Hematopoietic multipotent progenitor cell treated with erythropoietin and hydrocortisone succinate and interleukin-3 and kit ligand, for 17 days (in vitro differentiated cells): ENCODE measurements at places on chromosomes 2 and 18.
A peak's percentile ranks its signal among the peaks of the same experiment; 100 is the strongest.

DNA sequence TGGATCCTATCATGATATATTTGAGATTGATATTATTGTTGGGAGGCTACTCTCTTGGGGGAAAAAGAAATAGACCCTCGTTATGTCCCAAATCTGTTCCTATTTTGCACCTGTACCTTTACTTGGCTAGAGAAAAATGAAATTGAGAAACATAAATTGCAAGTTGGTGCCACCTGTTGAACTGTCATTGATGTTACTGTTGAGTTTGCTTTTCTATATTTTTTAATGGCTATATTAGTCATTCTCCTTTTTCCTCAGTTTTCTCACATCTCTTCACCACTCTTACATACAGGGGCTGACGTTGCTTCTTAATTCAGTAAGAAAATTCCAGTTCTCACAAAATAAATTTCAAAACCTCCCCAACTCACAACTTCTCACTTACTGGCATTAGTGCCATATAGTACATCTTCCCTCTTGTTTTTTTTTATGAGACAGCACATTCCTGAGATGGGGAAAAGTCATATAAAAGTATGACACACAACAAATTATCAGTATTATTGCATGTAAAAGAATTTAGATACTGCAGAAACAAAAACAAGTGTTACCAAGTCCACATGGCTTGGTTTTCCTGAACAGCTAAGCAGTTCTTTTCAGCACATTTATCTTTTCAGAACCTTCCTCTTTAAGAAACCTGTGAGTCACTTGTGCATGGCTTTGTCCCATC lies 348.3 kb upstream of the DSEL start:
- DNase-seq = no peak

DNA sequence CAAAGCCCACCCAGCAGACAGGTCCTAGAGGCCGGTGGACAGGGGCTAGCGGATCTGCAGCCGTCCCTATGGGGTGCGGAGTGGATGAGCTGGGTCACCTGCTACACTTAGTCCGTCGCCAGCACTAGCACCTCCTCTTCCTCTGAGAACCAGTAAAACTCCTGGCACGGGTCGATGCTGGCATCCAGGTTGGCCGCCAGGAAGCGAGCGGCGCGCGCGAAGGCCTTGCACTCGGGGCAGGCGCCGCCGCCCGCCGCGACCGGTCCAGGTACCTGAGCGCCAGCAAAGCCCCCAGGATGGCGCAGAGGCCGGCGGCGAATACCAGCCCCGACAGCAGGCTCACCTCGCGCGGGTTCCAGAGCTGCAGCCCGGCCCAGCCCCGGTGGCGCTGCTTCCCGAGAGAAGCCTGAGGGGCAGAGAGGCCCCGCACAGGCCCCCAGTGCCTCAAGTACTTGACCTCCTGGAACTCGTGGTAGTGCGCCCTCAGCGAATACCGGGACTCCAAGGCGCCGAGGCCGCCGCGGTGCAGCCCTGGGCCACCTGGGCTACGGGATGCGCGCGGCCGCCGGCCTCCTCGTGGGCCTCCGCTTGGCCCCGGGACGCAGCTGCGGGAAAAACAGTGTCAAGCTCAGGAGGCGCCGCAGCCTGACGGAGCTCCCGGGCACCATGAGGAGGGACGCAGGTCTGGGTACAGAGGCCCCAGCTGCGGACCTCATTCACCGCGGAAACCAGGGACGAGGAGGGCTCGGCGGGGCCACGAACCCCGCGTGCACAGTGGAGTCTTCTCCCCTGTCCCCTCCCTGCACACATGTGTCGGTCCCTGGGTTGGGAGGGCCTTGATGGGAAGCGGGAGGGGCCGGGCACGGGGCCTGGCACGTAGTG lies 27.5 kb upstream of the ALPP start:
- DNase-seq = no peak

DNA sequence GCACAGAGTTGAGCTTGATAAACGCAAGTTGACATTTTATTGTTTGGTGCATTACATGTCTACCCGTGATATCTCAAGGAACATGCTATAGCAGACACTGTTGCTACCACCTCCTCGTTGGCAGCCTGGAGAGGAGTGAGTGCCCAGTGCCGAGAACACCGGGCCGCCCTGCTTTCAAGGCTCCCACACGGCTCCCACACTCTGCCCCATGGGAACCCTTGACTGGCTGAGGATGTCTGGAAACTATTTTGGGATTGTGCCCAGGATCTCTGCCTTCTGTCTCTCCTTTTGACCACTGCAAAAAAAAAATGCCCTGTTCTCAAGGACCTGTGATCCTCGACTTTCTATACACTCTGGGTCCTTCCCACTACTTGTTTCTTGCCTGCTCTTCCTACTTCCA lies 21.1 kb downstream of the TET3 start:
- DNase-seq = no peak

GRCh38 chr2:240960309-240960970 lies 38.0 kb upstream of the SNED1 start:
- no peak for DNase-seq

DNA sequence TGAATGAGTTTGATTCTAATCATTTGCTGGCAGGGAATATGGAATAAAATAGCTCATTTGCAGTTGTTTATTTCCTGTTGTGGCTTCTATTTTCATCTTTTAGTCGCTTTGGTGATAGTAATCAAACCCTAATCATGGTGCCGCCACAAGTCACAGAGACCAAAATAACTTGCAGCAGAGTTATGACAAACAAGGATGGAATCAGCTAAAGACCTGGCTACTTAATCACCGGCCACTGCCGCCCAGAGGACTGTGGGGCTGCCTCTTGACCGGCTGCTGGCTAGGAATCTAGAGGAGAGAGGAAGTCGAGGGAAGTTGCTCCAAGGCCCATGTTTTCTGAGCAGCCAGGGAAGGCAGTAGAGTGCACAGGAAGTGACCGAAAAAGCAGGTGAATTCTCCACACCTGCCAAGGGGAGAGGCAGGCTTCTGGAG lies 5.1 kb upstream of the SMAD7 start:
- no peak for DNase-seq

DNA sequence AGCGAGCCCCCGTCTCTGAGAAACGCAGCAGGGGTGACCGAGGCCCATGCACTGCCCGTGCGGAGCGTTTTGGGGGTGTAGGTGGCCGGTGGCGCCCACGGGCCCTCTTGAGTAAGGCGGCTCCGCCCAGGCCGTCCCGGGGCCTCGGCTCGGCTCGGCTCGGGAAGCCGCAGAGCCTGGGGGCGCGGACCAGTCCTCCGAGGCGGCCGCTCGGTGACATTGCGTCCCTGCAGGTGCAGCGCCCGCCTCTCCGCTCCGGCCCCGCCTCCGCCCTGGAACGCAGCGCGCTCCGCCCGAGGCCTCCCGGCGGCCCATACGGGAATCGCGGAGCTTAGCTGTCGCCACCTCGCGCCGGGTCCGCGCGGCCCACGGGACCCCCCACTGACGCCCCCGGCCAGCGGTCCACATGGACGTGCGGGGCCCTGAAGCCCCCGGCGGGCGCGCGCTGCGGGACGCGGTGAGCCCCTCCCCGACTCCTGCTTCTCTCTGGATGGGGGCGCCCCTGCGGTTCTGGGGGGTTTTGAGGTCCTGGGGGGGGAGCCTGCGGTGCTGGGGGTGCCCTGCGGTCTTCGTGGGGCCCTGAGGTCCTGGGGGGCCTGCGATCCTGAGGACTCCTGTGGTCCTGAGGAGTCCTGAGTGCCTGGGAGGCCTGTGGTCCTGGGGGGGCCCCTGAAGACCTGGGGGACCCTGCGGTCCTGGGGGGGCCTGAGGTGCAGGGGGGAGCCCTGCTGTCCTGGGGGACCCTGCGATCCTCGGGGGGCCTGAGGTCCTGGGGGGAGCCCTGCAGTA lies at the start of gene HSBP1L1:
Gene HSBP1L1 (plus strand): TSS at position 314 of the 789 bp plus-strand sequence. CDS start 93 bp downstream, at position 407.
- peak; percentile 43 for DNase-seq

DNA sequence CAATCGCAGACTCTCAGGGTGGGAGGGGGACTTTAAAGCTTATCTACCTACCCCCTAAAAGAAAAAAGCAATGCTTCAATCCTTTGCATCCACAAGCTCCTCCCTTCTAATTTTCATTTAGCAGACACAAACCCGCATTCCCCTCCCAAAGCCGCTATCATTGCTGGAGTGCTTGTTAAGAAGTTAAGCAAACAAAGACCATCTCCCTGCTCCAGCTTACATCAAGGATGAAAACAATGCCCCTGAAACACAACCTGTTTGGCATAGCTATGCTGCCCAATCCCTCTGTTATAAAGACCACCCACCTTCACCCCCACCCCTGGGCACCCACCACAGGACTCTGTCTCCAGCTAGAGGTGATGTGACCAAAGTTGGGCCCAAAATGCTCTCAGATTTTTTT lies 33.0 kb downstream of the REEP1 start:
- no peak for DNase-seq

DNA sequence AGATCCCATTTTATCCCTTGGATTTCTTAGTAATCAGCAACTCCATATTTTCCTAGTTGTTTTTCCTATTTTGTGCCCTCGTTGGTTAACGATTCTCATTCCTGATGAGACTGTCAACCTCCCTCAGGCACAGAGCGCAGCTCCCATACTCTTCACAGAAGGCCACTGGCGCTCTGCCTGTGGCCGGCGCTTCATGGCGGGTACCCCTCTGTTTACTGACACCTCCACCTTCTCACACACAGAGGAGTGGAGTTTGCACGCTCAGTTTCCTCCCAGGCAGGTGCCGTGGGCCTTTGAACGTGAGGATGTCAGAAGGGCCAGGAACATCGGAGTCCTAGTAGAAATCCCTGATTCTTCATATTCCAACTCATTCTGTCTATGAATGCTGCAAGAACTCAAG lies 139.0 kb downstream of the MBP start:
- no peak for DNase-seq

DNA sequence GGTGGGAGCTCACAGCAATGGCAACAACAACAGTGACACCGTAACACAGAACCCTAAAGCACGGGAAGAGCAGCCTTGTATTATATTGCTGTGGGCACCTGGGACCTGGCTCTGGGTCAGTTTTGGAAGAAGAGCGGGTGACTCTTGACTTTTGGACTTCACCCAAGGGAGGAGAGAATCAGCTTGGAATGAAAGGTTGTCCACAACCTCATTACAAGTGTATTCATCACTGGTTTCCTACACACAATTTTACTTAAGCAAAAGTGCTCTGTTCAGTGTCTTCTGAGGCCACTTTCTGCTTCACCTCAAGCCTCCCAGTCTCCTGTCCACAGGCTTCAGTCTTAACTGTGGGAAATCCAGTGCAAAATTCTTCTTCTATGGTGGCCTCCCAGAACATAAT lies 263.8 kb downstream of the KCNE4 start:
- no peak for DNase-seq

DNA sequence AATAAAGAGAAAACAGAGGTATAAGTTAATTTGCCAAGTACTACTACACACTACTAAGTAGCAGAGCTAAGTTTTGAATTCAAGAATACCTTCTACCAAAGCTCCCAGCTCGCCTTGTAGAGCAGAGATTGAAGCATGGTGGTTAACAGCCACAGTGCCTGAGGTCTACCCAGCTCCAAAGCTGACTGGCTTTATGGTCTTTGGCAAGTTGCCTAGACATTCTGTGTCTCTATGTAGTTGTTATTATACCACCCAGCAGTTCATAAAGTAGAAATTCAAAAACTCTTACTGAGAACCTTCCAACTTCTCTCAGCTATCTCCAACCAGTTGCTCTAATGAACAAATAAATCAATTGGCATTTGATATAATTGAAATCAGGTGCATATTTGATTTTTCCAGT lies 87.8 kb downstream of the PDE11A start:
- DNase-seq = no peak

DNA sequence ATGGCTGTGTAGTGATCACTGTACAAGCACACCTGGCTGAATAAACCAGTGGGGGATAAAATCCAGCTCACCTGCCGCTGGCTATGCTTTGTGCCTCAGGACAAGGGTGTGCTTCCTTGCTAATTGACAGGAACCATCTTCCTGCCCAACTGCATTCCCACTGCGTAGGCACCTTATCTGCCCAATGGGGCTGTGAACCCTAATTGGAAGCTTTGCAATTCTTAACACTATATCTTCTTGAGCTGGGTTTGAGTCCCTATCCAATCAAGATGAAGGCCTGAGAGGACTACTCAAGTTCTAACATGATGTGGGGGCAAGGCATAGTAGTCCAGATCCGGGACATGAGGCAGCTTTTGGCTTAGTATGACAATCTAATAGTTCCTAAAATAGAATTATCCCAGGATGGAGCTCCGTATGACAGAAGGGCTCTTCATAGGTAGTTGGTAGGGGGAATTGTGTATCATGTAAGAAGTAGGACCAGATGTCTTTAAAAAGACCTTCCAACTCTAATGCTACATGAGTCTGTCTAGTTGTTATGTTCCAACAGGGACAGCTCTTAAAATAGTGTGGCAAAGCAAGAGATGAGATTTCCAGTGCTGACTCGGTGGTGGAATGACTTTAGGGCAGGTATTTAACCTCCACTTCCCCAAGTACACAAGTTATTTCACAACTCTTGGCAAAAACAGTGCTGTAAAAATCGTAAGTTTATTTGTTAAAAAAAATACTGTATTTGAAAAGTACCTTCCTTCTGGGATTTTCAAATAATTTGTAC lies 2.3 kb upstream of the TMEM150A start:
- no peak for DNase-seq
